ENCODE measurements at places on chromosomes 11 and 22.
A peak's percentile ranks its signal among the peaks of the same experiment; 100 is the strongest.

DNA sequence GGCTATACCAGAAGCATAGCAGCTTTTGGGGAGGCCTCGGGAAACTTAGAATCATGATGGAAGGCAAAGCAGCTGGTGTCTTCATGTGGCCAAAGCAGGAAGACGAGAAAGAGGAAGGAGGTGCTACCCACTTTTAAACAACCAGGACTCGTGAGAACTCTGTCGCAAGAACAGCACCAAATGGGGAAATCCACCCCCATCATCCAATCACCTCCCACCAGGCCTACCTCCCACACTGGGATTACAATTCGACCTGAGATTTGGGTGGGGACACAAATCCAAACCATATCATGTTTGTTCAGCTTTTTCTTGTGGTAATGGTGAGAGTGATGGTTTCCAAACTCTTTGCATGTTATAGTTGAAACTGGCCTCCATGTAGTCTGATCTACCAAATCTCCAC, 32.5 kb upstream of the OR10D3 start:
- no peak for DNase-seq

DNA sequence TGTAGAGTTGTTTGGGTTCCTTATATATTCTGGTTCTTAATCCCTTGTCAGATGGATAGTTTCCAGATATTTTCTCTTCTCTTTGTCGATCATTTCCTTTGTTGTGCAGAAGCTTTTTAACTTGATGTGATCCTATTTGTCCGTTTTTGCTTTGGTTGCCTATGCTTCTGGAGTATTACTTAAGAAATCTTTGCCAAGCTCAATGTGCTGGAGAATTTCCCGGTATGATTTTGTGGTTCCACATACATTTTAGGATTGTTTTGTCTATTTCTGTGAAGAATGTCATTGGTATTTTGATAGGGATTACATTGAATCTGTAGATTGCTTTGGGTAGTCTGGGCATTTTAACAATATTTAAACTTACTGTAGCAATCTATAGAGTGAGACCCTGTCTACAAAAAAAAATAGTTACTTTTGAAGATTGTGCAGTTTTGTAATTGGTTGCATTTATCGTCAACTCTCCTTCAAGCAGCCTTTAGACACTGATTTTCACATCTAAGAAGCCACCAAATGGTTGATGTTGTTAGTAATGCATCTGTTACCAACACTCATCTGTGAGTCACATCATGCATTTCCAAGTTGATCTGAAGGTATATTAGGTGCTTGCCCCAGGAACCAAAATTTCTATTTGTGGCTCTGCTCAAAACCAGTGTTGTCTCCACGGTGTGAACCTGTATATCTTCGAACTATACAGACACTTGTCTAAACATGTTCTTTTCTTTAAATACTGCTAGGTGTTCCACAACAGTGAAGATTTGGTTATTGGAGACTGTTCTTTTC, 21.4 kb downstream of the XRCC6 start:
- DNase-seq = no peak

GRCh38 chr11:25485315-25485714, 846.6 kb upstream of the ANO3 start:
- DNase-seq = peak; percentile 9

GRCh38 chr11:33268945-33269540, 11.9 kb downstream of the HIPK3 start:
- no peak for DNase-seq
